ENCODE measurements at places on chromosomes 2 and 18. TPM values are rescaled to one million over a fixed set of nuclear protein-coding genes. Genes with fewer than 3 reads are reported as not detected.

GRCh38 chr2:195214072-195214471 is 443.0 kb upstream of the SLC39A10 start:
- no peak for DNase-seq

DNA sequence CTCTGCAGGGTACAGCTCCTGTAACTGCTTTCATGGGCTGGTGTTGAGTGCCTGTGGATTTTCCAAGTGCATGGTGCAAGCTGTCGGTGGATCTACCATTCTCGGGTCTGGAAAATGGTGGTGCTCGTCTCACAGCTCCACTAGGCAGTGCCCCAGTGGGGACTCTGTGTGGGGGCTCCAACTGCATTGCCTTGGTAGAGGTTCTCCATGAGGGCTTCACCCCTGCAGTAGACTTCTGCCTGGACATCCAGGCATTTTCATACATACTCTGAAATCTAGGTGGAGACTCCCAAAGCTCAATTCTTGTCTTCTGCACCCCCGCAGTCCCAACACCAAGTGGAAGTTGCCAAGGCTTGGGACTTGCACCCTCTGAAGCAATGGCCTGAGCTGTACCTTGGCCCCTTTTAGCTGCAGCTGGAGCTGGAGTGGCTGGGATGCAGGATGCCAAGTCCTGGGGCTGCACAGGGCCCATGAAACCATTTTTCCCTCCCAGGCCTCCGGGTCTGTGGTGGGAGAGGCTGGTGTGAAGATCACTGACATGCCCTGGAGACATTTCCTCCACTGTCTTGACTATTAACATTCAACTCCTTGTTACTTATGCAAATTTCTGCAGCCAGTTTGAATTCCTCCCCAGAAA is 41.6 kb downstream of the EDAR start:
- DNase-seq: no peak

DNA sequence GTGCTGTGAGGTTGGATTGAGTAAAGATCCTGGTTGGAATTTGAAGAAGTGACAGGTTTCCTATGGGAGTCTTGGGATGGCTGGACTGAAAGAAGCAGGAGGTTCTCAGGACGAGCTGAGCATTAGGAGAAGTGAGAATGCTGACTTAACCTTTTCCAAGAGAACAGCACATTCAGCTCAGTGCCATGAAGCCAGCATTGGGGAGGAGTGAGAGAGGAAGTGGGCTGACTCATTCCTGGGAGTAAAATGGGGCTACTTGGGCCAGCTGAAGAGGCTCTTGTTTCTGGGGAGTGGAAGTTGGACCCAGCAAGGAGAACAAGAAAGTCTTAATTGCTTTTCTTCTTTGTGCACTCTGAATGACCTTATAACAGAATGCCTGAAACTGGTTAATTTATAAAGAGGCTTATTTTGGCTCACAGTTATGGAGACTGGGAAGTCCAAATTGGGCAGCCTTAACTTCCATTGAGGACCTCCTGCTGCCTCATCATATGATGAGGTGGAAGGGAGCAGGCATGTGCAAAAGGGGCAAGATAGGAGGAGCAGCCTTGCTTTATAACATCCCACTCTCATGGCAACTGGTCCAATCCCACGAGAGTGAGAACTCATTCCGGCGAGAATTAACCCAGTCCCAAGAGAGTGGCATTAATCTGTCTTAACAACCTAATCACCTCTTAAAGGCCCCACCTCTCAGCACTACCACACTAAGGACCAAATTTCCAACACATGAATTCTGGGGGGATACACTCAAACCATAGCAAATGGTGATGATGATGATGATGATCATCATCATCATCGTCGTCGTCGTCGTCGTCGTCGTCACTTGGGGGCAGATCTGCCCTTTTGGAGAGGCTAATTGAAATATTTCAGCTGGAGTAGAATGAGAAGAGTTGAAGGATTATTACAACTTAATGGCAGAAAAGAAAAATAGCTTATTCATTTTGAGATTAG is 26.1 kb downstream of the DGUOK start:
- DNase-seq: no peak

DNA sequence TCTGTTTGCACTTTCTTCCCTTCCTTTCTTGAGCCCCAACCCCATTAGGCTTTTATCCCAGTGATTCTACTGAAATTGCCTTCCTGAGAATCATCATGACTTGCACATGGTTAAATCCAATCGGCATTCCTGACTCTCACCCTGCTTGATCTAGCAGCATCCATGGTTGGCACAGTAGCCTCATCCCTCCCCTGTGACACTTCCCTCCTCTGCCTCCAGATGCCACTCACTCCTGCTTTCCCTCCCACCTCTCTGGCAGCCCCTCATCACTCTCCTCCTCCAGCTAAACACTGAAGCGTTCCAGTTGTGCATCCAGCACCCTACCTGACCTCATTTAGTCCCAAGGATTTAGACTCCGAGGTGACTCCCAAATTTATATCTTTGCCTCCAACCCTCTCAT is 114.7 kb downstream of the GALNT14 start:
- DNase-seq: no peak

DNA sequence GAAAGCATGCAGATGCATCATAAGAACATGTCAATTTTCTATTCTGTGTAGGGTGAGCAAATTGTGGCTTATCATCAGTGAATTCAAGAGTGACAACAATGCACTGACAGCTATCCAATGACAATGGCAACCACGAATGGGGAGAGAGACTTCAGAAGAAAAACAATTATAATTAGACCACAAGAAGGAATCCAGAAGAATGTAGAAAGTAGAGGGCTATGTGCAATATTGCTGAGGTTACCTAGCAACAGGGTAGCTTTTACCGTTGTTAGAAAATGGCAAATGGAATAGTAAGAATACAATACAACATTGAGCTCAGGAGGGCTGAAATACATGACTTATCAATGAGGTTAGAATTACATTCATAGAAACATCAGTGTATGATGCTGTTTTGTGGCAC is 71.1 kb upstream of the SESTD1 start:
- DNase-seq: no peak

Gene CRYGD
- total RNA-seq: not detected

Gene BCL11A
- total RNA-seq: 2.0 TPM

Gene ACMSD
- not detected for total RNA-seq

Gene ANKRD36B
- 48.6 TPM for total RNA-seq
